ENCODE measurements at places on chromosomes 5 and 9. TPM values are rescaled to one million over a fixed set of nuclear protein-coding genes. Genes with fewer than 3 reads are reported as not detected.

GRCh38 chr5:143693651-143694252, 118.2 kb upstream of the HMHB1 start:
- peak; percentile 60 for DNase-seq

The HEXB gene
- total RNA-seq = 241 TPM

The SPATA31A3 gene
- total RNA-seq = not detected

- no peak for DNase-seq
These were observed 5.9 kb upstream of the GADD45G start for GRCh38 chr9:89598926-89599325.

DNA sequence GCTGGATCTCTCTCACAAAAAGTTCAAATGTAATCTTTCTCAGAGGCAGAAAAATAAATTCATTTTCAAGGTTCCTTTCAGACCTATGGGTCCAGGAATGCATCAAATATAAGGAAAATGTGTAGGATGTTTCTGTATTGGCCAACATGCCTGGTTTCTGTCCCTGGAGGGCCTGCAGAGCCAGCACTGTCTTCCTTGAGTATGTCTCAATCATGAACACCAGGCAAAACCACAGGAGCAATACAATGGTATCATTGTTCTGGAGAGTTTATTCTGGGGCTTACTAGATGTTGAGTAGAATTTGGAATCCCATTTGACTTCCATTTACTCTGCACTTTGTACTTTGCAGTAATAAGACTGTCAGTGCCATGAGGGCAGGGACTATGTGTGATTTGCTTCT, 23.5 kb downstream of the INSYN2B start:
- peak; percentile 46 for DNase-seq

- DNase-seq = peak; percentile 85
These were observed 21.2 kb downstream of the GSN start for GRCh38 chr9:121289026-121289771.

GRCh38 chr5:44681906-44682305, 126.8 kb upstream of the MRPS30 start:
- no peak for DNase-seq

GRCh38 chr5:29697785-29698414, 1495.6 kb upstream of the CDH6 start:
- no peak for DNase-seq

GRCh38 chr5:150153957-150154617, 1.6 kb downstream of the PDGFRB start:
- DNase-seq = peak; percentile 78
